ENCODE measurements at places on chromosomes 4 and X. TPM values are rescaled to one million over a fixed set of nuclear protein-coding genes. Genes with fewer than 3 reads are reported as not detected.

GRCh38 chrX:19776753-19777152, 110.6 kb downstream of the SH3KBP1 start:
- DNase-seq = no peak

DNA sequence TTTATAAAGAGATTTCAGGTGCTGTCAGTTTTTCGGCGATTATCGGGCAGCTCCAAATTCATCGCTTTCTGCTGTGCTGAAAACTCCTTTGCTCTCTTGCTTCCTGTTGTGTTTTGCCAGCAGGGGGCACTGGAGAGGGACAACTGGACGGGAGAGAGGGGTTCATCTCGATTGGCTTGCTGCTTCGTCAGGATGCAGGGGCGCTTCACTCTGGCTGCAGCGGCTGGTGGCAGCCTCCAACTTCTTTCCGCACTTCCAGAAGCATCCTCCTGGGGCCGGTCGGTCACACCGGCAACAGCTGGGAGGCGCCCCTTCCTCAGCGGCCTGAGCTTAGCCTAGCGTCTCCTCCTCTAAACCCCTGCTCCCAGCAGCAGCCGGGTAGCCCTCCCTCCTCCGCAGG, 29.5 kb downstream of the MSL3 start:
- no peak for DNase-seq

DNA sequence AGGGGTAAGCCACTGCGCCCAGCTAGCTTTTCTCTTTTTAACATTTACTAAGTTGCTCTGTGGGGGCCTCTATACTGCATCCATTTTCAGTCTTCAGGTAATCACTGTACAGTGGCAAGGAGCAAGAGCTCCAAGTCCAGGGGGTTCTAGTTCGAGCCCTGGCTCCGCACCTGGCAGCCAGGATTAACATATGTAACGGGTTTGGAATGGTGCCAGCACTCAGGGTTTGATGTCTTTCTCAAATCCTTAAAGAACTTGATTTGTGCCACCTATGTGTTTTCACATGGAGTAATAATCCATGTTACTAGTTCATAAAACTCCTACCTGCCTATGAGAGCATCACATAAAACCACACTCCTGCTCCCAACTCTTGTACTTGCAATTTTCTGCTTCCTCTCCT, 4.5 kb downstream of the GRPEL1 start:
- DNase-seq = no peak

- no peak for DNase-seq
Measured at GRCh38 chr4:76902233-76902890, 4.4 kb upstream of the SOWAHB start.

- peak; percentile 49 for DNase-seq
Measured at GRCh38 chr4:41611881-41612871, 74.2 kb downstream of the LIMCH1 start.

Gene FGFBP1
- total RNA-seq = not detected

DNA sequence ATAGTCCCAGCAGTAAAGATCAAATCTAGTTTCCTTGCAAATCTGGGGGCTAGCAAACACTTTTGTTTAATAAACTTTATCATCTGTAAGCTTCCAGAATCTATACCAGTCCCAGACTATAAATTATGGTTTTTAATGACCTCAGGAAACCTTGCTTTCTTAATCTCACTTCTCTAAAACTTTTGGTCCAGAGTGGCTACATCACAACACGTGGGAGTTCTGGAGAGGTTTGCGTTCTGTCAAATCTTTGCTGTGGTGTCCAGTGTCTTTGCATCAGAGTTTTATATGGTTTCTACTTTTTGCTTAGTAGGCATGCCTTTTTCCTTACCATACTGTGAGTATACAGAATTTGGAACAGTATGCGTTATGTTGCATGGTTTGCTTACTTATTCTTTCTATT, 193.9 kb downstream of the ANK2 start:
- DNase-seq = no peak

GRCh38 chr4:84913176-84913575, 53.3 kb downstream of the WDFY3 start:
- DNase-seq = no peak

DNA sequence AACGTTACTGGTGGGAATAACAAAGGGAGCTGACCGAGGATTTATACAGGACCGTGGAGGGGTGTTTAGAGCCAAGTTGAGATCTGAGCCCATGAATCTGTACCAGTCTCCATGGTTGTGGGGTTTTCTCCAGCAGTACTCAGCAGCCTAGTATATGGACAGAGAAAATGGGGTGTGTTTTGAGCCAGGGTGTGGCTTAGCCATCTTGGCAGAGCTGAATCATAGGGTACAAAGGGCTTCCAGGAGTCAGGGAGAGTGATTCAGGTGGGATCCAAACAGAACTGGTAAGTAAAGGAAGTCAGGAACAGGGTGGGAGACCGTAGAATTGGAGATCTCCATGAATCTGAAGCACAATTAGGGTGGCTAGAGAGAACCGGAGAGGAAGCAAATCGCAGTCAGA, 7.4 kb upstream of the HPRT1 start:
- no peak for DNase-seq

GRCh38 chr4:158250321-158250720, 40.0 kb downstream of the TMEM144 start:
- DNase-seq = no peak

- DNase-seq = no peak
Measured at GRCh38 chr4:172404676-172405075, 591.5 kb downstream of the GALNTL6 start.

Gene ANTXR2
- 149 TPM for total RNA-seq

GRCh38 chrX:78665342-78665741, 6.2 kb upstream of the RTL3 start:
- no peak for DNase-seq

- no peak for DNase-seq
Measured at GRCh38 chr4:82639971-82640370, 78.2 kb upstream of the TMEM150C start.

DNA sequence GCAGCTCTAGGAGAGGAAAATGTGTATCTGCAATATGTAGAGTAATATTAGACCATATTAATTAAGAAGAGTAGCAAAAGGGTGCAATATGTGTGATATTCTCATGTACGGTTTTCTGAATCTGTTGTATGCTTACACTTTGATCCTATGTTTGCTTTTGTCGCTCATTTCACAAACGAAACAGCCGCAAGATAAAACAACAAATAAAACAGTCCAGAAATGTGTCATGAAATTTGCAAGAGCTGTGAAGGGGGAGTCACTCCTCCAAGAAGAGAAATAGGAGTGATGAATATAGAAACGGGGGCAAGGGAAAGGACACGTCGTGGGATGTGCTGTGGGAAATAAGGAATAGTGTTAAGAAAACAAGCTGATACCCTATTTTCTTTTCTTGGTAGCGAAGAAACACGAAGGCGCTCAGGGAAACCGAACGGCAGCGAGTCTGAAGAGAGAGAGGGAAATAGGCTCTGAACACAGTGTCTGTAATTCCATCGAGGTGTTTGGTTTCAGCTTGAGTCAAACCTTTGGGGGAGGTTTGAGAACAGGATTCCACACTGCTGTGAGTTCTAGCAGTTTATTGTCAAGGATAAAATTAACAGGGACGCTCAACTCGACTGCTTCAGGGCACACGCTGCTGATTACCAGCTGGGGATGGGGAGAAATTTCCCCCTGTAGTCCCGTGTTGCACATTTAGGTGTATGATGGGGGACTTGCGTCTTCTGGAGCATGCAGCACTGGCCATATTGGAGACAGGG, 595.6 kb upstream of the TENM3 start:
- DNase-seq = no peak

Gene USP17L13
- total RNA-seq = not detected

Gene GAGE2A
- not detected for total RNA-seq

Gene MORC4
- 44.6 TPM for total RNA-seq

Gene SH3D19
- total RNA-seq = 76.5 TPM

Gene MAGEB18
- total RNA-seq = not detected

DNA sequence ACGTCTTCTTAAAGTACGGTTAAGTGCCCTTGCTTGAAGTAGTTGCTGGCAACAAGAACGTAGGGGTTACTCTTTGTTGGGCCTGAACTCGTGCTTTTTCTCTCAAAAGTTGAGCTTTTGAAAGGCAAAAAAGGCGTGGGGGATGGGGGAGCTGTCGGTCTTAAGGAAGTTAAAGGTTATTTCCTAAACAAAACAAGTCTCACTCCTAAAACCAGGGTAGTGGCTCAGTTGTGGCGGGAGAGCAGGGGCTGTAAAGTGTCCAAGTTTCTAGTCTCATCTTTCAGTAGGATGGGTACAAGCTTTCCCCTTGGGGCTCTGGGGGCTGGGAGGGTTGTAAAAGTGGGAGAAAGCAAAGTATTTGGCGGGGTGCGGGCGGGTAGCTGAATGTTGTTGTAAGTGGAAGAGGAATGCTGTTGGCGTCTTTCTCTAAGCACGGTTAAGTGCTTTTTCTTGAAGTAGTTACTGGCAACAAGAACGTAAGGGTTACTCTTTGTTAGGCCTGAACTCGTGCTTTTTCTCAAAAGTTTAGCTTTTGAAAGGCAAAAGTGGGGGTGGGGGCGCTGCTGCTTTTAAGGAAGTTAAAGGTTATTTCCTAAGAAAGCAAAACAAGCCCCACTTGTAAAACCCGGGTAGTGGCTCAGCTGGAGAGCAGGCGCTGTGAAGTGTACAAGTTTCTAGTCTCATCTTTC, 904 bp upstream of the WDR1 start:
- DNase-seq = no peak

DNA sequence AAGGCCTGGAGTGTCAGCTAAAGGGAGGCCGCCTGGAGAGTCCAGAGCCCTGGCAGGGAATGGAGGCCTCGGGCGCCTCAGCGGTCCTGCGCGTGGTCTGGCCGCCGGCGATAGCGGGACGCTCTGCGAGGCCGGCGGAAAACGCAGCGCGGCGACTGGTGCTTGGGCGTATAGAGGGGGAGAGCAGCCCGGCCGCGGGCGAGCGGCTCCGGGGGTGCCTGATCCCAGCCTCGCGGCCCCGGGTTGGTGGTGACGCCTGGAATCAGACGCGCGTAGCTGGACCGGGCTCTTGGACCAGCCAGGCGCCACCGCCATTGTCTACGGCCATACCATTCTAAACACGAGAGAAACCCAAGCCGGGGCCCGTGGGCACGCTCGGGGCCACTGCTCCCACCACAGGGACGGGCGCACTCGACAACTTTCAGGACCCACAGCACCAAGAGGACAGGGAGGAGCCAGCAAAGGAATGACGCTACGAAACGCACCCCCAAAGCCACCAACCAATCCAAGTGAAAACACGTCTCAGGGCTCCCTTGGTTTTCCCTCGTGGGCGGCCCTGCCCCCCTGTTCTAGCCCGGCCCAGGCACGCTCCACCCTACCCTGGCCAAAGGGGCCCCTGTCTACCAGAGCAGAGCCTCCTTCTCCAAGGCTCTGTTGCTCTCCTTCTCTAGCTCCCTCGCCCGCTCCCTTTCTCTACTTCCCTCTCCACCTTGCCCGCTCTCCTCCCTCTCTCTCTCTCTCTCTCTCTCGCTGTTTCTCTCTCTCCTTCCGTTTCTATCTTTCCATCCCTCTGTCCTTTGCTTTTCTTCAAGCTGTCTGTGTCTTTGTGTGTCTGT, 7.8 kb downstream of the FRG2 start:
- no peak for DNase-seq

Gene NDST4
- total RNA-seq = 1.0 TPM

Gene RBM46
- total RNA-seq = not detected

DNA sequence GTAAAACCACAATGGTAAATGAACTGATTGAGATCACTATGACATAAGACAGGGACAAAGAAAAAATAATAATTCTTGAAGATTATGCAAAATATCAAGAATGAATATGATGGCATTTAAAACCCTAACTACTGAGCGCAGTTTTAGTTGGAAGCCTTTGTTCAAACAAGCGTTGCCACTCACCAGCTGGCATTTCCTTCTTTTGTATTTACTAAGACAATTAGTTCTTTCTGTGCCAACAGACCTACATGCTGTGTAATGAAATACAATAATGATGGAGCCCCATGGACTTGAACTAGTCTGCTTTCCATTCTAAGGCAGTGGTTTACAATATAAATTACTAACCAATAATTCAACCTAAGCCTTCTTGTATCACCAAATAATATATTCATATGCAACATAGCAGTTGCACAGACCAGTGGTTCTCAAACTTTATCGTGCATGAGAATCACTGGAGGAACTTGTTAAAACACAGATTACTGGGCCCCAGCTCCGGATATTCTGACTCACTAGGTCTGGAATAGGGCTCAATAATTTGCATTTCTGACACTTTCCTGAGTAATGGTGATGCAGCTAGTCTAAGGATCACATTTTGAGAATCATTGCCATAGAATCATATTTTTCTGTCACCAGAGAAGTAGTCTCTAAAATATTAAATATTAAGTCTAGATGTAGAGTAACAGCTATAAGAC, 196.4 kb upstream of the MAGEB18 start:
- no peak for DNase-seq

DNA sequence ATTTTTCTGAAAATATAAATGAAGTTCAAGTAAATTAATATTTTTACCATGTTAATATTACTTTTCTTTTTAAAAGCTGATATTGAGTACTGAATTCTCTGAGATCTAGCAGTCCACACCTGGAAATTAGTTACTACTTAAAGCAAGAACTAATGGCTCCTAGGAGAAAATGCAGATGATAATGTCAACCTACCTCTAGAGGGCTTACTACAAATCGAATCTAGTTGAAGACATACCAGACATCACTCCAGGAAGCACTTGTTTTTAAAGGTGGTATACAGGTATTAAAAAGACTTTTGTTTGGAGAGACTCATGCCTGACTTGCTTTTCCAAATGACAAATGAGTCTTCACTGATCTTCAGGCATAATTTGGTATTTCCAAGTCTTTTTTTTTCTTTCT, 516.4 kb upstream of the BOD1L1 start:
- DNase-seq = no peak

DNA sequence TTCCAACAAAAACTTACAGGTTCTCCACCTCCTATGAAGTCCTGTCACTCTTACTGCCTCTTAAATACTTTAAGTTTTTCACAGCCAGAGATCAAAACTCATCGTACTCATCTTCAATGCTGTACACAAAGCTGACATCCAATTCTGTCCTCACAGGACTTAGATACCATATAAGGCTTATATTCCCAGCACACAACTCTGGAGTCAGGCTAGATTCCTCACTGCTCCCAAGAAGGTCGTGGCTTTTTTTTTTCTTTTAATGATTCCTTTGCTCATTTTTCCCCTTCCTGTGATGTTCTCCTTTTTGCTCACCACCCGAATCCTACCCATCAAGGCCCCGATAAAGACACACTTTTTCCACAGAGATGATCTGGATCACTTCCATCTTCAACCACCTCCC, 914 bp downstream of the TRAPPC2 start:
- no peak for DNase-seq

GRCh38 chrX:101430457-101431078, 22.5 kb downstream of the HNRNPH2 start:
- no peak for DNase-seq

Gene FAM9A
- not detected for total RNA-seq

Gene MAGED4
- total RNA-seq = 2.4 TPM

Gene NLGN4X
- 15.7 TPM for total RNA-seq
